ENCODE measurements at places on chromosomes 5 and 9.

DNA sequence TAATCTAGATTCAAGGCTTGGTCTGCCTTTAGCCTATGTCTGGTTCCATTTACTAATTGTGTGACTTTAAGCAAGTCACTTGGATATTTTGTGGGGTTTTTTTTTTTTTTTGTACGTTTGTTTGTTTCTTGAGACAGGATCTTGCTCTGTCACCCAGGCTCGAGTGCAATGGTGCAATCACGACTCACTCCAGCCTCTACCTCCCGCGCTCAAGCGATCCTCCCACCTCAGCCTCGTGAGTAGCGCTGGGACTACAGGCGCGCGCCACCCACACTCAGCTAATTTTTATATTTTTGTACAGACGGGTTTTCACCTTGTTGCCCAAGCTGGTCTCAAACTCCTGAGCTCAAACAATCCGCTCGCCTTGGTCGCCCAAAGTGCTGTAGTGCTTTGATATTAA is 1.1 kb upstream of the PFDN1 start:
- no peak for DNase-seq

DNA sequence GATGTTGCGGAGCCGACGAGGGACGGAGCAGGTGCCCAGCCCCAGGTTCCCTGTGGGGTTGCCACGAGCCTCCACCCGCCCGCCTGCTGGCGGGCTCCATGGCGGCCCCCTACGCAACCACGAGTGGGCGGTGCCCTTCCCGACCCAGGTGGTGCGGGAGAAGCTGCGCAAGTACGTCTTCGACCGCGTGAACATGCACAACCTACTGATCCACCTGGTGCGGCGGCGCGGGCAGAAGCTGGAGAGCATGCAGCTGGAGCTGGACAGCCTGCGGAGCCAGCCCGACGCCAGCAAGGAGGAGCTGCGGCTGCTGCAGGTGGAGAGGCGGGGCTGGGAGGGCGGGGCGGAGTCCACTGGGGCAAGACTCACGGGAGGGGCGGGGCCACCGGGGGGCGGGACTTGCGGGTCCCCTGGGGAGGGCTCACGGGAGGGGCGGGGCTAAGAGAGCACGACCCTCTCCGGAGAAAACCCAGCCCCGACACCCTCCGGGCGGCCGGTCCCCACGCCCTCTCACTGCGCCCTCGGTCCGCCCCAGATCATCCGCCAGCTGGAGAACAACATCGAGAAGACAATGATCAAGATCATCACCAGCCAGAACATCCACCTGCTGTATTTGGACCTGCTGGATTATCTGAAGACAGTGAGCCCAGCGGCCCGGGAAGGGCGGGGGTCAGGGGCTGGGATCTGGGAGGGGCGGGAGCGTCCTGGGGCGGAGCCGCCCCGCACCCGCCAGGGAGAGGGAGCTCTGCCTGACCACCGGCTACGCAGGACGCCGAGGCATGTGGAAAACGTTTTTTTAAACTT is 3.9 kb downstream of the CCDC183 start:
- DNase-seq: no peak

DNA sequence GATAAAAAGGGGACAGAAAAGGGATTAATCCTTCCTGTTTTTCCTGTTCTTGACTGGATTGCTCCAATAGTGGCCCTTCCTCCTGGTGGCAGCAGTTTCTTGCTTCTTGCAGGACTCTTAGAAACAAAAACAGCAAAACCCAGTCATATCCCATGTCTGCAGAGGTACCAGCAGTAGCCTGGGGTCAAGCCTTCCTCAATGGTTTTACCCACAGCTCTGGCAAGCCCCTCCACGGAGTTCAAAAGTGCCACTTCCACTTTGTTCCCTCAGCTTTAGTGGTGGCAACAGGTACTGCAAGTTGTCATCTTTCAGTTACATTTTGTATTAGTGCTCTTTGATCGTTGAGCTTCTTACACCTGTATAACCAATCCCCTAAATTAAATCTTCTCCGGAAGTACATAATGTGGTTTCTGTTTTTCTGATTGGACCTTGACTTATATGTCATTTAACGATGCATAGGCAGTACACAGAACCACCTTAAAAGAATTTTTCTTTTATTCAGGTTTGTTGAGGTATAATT is 8.7 kb upstream of the RANBP6 start:
- DNase-seq: no peak

DNA sequence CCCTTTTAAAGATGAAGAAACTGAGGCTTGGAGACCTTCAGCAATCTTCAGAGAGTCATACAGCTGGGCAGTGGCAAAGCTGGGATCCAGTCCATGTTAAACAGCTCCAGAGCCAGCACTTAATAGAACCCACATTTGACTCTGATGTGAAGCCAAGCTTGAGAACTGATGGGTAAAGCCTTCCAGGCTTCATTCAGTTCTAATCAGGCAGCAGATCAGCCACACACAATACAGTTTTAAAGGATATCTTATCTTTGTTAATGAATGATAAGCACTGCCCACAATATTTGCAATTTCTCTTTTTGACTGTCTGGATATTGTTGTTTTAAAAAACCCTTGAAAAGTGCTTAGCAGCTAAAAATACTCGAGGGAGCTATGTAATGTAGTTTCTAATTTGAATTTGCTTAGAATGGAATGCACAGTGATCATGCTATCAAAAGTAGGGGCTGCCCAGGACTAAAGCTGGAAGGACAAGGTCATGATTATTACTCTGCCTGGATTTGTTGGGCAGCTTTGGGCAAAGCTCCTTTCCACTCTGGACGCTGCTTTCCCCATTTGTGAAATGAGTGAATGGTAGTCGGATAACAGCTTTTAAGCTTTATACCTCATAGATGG is 31.3 kb upstream of the HTR4 start:
- DNase-seq: no peak

GRCh38 chr9:33458444-33458843 is 11.1 kb upstream of the AQP3 start:
- DNase-seq: no peak

- DNase-seq: no peak
Measured at GRCh38 chr5:166994226-166994625, 1297.2 kb upstream of the WWC1 start.

DNA sequence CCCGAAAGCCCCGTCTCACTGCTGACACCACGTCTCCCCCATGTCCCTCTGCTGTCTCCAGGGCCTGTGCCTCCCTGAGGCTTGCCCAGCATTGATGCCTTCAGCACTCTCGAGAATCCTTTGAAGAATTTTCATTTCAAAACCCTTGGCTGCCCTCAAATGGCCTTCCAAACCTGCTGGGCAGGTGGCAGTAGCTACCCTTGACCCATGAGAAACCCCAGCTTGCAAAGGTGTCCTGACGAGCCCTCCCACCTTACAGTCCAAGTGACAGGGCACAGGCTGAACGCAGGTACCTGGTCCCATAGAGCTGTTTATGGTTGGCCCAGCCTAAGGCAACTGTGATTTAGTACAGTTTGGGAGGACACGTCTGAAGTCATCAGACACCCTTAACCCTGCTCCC is 97.2 kb upstream of the SPIN1 start:
- DNase-seq: no peak

DNA sequence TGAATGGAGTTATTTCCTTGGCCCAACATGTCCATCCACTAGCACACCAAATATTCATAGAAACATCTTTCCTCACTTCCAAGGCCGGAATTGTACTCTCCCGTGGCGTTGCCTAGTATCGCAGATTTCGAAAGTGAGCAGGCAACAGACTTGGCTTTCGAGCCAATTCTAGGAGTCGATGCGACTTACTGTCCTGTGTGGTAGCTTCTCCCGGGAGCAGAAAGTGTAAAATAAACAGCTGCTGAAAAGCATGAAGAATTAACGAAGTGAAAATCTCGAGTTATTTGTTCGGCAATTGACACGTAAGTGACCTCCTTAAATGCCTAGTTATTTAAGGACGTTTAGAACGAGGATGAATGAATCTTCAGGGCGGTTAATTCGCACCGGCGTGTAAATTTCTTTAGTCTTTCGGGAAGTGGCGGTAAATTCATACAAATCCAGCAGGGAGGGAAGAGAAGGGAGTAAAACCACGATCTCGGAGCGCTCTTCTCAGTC is 449 bp upstream of the PCSK5 start:
- no peak for DNase-seq

GRCh38 chr9:130835441-130836298 is 616 bp downstream of the ABL1 start:
- DNase-seq: no peak

GRCh38 chr5:2451100-2451499 is 300.4 kb downstream of the IRX2 start:
- DNase-seq: no peak

- DNase-seq: no peak
Measured at GRCh38 chr5:6734781-6735180, 21.5 kb downstream of the TENT4A start.

GRCh38 chr9:113622600-113623400 is 159.3 kb downstream of the RGS3 start:
- no peak for DNase-seq

DNA sequence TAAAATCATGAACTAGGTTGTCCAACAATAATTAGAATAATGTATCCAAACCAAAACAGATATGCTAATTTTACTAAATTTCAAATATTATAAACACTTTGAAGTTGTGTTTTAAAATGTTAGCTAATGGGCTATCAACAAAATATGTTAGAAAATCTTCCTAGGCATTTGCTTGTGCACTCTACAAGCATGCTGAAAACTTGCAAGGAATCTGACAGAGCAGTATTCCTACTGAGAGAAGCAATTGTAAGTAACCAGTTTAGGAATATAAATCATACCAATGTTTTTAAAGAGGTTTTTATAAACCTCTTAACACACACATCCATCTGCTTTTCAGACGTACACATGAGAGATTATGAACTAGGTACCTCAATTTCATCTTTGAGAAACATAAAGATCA is 228.4 kb upstream of the TBCA start:
- DNase-seq: no peak

GRCh38 chr5:39648848-39649227 is 224.1 kb upstream of the DAB2 start:
- no peak for DNase-seq

- no peak for DNase-seq
Measured at GRCh38 chr9:113446323-113446740, 17.2 kb upstream of the RGS3 start.

GRCh38 chr5:157312492-157312891 is 46.6 kb downstream of the CYFIP2 start:
- DNase-seq: no peak

DNA sequence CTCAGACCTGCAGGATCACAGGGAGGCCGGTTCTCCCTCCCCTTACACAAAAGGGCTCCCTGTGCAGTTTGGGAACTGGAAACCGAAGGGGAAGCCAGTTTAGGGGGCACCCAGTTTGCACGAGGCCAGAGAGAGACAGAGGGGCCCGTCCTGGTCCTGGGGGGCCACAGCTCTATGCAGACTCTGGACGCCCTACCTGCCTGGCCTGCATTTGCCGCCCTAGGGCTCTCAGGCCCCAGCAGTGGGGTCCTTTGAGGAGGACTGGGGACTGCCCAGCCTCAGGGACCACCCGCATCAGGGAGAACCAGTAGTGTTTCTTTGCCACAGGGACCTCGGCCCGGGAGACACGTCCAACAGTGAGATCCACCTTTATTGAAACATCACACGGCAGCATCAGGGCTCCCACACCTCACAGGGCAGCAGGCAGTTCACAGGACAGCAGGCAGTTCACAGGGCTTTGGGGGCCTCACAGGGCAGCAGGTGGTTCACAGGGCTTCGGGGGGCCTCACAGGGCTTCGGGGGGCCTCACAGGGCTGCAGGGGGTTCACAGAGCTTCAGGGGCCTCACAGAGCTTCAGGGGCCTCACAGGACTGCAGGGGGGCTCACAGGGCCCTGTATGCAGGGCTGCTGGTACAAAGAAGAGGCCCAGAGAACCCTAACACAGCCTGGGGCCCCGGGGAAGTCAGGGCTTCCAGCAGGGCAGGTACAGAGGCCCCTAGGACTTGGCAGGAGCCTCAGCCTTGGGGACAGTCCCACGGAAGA is 648 bp upstream of the NSMF start:
- DNase-seq: no peak

DNA sequence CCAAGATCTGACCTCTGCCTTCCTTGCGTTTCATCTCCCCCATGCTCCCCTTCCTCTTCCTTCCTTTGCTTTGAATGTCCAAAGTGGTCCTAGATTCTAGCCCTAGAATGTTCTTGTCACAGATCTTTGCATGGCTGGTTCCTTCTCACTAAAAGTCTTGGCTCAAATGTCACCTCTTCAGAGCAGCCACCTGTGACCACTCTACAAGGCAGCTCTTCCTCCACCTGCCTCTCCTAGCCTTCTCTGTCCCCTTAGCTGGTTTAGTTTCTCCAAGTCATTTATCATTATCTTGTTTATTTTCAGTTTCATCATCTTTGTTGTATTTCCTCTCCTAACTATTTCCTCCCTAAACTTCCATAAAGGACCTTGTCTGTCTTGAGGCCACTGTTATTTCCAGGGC is 7.1 kb upstream of the OCLN start:
- DNase-seq: no peak

DNA sequence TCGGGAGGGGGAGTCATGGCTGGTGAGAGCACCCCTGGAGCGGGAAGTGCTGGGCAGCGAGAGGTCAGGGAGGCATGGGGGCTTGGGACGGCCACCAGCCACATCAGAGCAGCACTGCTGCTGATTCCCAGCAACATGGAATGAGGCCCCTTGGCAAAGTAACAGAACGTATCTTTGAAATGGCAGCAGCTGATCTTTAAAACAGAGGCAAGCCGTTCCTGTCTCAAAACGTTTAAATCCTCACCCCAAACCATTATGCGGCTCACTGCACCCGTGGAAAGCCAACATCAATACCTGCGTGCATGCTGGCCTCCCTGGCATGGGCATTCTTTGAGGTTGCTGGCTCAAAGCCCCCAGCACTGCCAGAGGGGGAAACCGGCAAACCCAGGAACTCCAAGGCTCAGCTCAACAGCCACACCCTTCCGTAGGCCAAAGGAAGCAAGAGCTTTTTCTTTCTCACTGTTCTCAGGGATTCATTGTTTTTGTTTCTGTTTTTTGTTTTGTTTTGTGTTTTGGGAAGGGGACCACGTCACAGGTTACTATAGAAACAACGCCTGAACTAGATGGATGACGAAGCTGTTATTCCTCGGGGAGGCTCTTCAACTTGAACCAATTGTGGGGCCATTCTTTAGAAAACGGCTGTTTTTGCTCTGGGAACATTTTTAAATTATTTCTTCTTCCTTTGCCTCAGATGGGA is 28.1 kb upstream of the OBP2B start:
- DNase-seq: no peak

DNA sequence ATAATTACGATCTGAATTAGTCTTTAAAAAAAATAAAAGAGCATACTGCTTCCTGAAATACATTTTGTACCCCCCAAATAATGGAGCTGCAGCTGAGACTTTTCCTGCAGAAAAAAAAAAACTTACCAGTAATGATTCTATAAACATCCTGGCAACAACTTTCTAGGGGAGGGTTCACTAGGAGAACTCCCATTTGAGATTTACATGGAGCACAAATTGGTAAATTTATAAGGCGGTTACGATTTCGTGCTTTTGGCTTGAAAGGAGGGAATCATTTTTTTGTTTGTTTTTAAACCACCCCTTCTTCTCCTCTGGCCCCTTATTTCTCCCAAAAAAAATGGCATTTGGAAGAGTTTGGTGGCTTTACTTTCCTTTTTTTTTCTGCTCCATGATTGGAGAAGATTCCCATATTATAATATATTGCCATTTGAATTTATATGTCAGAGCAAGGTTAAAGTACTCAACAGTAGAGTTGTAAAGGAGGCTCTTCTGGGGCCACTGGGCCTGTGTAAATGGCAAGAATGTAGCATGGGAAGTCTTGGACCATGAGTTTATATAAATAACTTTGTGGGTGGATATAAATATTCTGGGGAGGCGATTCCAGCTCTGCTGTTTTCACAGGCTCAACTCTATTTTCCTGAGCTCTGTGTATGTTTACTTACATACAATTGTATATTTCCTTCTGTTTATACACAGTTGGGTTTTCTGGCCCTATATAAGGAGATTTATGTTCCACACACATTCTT is 159.9 kb downstream of the CSNK1G3 start:
- no peak for DNase-seq
